ENCODE measurements at places on chromosomes 6 and 20.

DNA sequence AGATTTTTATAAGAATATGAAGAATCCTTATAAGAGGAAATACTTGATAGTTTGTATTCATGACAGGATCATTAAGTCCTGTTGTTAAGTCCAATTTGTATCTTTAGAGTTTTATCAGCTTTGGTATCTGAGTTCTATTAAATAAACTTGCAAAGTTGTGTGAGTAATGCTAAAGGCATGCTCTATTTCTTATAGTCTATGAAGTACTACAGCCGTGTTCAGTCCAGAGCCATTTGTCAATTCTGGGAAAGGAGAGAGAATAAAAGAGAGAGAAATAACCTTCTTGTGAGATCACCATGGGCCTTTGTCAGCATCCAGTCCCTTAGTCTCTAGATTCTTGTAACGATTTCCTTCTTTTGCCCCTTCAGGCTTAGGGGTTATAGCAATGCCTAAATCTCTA lies 181.2 kb upstream of the POU3F2 start:
- no peak for DNase-seq

DNA sequence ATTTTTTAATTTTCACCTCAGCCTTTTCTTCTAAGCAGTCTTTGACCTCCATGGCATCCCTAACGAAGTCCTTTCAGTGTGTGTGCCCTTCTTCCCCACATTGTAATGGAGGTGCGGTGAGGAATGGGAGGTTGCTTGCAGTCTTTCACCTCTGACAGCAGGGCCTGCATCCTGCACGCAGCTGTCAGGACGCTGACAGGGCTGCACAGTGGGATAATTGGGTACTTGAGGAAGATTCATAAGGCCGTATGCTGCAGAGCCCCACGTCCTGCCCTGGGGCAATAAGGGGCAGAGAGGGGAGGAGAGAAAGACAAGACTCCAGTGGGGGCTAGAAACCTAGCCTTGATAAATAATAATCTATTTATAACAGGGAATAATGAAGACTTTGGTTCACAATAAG lies 184.7 kb downstream of the SAMD5 start:
- DNase-seq = no peak

DNA sequence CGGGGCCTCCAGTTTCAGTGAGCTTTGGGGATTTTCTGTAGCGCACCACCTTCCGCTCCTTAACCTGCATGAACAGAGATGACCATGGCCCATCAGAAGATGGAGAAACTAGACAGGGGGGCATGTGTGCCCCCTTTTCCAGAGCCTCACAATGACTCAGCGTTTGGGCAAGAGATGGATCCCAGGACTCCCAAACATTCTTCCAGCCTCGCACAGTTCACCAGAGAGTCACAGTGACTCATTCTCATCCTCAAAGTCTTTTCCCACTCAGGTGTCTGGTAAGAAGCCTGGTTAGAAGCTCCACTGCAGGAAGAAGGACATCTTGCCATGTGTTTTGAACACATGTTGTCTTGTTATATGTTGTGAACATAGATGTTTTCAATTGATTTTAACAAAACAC lies 76.2 kb upstream of the FRMD1 start:
- DNase-seq = no peak

DNA sequence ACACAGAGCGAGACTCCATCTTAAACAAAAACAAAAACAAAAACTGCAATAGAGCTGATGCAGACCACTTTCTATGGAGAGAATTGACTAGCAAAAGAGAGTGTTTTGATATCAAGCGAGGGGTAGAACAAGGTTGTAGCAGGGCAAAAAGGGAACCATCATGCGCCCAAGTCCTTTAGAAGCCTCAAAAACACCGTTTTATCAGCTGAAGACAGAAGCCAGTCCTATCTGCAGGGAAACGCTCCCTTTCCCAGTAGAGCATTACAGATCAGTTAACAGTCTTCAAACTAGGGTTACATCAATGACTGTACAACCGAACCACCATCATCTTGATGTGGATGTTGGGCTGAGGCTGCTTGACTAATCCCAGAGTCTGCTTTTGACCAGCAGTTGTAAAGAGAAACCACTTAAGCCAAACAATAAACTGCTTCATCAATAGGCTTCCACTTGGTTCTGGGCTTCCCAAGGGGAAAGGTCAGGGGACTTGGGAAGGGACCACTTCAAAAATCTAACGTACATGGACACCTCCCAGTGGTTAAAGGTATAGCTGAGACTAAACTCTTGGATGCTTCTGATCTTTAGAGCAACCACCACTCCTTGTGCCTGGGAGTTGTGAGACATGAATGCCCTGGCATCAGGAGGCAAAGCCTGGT lies 59.6 kb upstream of the SPDEF start:
- no peak for DNase-seq

GRCh38 chr6:42304053-42304712 lies 86.5 kb upstream of the MRPS10 start:
- DNase-seq = no peak

GRCh38 chr6:128017288-128017687 lies 116.4 kb upstream of the THEMIS start:
- no peak for DNase-seq

GRCh38 chr6:151443454-151443853 lies 8.5 kb downstream of the RMND1 start:
- no peak for DNase-seq

GRCh38 chr6:6455272-6455671 lies 133.2 kb upstream of the LY86 start:
- no peak for DNase-seq

GRCh38 chr6:170269846-170270541 lies 20.9 kb downstream of the DLL1 start:
- DNase-seq = peak; percentile 56

DNA sequence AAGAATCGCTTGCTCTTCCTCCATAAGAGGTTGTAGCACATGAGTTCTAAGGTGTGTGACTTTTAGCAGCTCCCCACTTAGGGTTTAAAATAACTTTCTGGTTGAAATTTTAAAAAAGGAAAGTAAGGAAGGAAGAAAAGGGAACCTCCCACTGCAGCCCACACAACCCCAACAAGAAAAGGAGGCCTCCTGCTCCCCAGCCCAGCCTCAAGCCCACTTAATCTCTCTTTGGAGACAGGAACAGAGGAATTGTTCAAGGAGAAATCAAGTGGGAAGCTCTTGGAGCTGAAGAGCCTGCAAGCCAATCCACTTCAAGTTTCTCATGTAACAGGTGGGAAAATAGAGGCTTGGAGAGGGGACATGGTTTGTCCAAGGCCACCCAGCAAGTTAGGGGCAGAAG lies 39.1 kb upstream of the PREX1 start:
- no peak for DNase-seq

DNA sequence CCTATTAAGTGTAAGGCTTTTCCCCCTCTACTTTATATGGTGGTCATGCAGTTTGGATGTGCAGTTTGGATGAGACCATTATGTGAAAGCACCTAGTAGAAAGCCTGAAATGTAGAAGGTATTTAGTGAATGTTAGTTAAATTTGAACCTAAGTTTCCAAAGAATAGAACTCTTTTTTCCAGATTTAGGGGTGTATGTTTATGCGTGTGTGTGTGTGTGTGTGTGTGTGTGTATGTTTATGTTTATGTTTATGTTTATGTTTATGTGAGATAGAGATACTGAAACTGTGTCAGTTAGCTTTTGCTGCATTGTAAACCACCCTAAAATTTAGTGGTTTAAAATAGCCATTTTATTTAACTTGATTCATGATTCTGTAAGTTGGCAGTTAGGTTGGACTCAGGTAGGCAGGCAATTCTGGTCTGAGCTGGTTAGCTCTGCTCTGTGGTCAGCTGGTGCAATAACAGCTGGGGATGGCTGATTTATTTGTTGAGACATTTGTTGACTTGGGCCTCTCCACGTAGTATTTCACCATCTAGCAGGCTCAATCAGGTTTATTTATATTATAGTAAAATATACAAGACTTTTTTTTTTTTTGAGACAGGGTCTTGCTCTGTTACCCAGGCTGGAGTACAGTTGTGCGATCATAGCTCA lies 54.0 kb downstream of the STK4 start:
- DNase-seq = no peak

- no peak for DNase-seq
These were observed 9.3 kb downstream of the HLA-DOA start for GRCh38 chr6:33000055-33000454.

DNA sequence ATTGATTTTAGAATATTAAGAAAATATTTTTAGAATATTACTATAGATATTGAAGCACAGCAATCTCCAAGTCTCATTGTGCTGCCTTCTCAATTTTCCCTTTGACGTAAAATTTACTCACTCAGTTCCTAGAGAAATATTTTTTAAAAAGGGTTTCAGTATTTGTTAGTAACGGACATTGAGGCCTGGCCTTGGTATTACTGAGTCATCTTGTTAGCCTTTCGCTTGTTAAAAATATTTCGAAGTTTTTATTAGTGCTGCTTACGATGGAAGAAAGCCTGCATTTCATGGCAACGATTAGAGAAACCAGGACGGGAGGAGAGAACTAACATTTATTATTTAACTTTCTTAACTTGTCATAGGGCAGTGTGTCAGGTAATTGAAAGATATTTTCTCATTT lies 82.2 kb downstream of the TIAM2 start:
- no peak for DNase-seq

DNA sequence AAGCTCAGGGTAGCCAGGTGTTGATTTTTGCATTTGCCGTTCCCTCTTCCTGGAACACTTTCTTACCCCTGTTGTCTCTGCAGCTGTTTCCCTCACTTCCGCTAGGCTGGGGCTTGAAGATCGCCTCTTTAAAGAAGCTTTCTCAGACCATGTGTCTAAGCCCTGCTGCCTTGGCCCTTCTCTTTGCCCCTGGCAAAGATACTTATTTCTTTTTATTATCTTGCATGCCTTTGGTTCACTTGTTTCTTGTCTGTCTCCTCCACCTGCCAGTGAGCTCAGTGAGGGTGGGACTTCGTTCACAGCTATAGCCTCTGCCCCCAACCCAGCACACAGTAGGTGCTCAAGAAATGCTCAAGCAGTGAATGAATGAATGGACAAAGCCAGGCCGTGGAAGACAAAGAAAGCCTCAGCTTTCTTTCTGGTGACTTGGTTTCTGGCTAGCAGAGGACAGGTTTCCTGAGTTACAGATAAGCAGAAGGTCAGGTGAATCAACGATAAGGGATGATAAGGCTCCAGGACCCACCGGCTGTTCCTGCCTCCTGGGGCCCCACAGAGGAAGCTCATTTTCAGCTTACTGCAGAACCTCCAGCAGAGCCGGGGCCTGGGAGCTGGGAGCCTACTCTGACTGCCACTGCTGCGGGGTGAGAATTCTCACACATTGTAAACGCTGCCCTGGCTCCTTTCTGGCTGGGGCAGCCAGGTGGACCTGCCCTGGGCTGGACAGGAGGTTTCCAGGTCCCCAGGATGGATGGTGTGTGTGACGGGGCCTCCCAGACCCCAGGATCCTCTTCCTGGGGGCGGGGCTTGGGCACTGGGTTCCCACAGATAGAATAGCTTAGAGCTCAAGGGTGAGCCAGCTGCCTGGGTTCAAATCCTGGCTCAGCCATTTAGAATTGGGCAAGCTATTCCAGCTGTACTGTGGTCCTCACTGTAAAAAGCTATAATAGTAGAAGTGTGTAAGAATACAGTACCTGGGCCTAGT lies 29.8 kb downstream of the SNAI1 start:
- DNase-seq = no peak

DNA sequence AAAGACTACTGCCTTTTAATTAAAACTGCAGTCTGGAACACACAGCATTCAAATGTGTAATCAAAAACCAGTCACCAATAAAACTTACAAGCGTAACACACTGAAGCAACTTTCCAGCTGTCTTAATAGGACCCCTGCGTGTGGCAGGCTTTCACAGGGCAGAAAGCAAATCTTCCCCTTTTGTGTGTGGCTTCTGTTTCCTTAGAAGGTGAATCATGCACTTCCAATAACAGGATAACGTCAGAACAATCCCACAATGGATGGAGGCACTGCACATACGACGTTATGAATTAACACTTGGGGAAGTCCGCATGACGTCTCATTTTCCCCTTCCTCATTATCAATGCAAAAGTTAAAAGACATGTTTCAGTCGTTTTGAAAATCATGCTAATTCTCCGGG lies 44.8 kb downstream of the INSM1 start:
- no peak for DNase-seq

GRCh38 chr20:15248618-15249395 lies 911.4 kb upstream of the FLRT3 start:
- DNase-seq = no peak

DNA sequence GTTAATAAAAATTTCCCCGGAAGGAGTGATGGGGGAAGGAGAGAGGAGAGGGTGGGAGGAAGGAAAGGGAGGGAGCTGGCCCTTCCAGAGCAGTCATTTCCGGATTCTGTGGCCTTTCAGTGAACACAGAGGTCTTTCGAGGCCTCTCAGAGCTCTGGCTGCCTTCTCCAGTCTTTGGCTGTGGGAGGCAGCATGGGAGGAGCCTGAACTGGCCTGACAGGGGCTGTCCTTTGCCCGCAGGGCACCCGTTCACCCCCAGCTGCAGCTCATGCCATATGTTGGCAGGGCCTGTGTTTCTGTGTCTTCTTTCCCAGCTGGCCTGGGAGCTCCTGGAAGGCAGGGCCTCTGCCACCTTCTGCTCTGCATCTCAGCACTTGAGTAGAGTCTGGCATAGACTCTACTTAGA lies 95.5 kb downstream of the PPP1R14C start:
- no peak for DNase-seq

DNA sequence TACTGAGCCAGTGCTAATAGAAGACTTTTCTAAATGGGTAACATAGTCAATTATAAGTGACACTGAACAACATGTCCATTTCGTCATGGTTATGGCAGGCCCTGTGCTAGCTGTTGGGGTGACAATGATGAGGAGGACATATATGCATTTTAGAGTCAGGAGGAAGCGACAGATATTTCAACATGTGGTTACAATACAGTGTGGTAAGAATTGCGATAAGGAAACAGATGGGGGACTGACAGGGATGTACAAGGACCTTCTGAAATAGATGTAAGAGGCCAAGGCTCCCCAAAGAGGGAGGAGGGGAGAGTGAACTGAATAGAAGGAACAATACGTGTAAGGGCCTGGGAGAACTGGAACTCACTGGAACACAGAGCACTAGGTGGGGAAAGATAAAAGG lies 11.7 kb downstream of the MMP24 start:
- DNase-seq = no peak

DNA sequence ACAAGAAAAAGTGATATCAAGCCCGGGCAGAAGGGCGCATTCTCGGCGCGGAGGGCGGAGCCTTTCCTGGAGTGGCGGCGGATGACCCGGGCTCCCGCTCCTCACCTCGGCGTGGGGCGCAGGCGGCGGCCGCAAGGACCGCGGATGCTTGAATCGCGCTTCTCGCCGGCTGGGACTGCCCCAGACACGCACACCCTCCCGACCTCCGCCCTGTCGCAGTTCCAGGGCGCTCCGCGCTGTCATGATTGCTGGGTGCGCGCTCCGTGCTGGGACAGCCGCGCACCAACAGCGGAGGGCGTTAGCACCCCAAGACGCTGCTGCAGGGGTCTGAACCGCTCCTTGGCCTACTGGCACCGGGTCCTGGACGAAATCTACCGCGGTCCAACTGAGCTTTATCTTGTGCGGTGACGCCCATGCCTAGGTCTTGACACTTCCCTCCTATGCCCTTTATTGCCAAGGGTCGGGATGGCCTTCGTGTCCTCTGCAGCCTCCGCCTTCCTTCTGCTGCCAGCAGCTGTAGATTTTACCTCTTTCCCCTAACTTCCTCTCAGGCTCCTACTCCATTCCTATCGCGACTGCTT lies 43.3 kb downstream of the IRAK1BP1 start:
- DNase-seq = peak; percentile 44

Data from right kidney (tissue), 9 donors.